ENCODE measurements at places on chromosomes 16 and 17.
A peak's percentile ranks its signal among the peaks of the same experiment; 100 is the strongest.

DNA sequence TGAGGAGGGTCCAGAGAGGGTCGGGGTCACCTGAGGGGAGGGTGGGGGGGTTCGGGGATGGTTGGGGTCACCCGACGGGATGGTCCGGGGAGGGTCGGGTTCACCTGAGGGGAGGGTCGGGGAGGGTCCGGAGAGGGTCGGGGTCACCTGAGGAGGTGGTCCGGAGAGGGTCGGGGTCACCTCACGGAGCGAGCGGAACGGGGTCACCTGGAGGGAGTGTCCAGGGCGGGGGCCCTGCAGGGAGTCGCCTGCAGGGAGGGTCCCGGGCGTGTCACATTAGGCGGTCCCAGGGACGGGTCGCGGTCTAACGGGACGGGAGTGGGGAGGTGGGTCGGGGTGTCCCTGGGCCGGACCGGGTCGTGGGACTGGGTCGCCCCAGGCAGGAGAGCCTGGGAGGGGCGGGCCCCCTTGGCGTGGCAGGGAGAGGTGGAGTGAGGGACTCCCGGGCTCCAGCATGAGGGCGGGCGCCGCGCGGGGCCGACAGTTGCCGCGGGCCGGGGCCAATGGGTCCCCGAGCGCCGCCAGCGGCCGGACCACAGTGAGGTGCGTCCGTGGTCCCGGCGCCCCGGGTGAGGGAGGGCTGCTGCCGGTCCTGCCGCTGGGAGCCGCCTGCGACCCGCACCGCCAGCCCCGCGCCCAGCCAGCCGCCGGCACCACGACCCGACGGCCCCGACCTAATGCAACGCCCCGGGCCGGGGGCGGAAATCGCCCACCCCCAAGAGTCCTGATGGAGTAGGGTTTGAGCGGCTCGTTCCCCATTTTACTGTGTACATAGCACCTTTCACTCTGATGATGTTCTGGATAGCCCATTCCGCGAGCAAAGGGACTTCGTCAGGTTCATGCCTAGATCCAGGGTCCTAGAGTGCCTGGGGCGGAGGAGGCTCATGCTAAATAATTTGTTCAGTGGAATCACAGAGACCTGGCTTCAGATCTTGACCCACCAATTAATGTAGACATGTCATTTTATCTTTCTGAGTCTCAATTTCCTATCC, 1.2 kb upstream of the ABCA3 start:
- DNase-seq: no peak

GRCh38 chr16:68179855-68180254, 56.1 kb downstream of the ESRP2 start:
- DNase-seq: no peak

DNA sequence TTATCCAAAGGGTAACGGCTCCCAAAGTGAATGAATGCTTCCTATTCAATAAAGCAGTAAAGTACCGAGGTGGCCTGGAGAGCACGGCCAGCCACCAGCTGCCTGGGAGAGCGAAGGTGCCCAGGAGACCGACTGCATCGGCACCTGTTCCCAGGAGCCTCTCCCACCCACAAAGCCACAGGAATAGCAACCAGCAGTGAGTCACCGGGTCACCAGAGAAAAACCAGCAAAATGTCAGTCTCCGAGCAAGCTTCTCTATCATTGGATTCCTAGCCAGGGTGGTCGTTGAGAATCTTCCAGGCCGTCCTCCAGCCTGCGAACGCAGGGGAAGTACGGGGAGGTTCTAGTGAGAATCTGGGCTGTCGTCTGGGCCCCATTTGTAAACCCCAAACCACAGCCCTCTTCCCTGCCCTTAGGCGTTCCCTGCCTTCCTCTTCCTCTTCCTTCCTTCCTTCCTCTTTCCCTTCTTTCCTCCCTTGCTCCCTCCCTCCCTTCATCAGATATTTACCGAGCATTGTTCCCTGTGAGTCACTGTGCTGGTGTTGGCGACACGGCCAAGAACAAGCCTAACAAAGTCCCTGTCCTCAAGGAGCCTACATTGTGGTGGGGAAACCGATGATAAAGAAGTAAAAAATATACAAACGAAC, 114.6 kb downstream of the SLC39A11 start:
- no peak for DNase-seq

DNA sequence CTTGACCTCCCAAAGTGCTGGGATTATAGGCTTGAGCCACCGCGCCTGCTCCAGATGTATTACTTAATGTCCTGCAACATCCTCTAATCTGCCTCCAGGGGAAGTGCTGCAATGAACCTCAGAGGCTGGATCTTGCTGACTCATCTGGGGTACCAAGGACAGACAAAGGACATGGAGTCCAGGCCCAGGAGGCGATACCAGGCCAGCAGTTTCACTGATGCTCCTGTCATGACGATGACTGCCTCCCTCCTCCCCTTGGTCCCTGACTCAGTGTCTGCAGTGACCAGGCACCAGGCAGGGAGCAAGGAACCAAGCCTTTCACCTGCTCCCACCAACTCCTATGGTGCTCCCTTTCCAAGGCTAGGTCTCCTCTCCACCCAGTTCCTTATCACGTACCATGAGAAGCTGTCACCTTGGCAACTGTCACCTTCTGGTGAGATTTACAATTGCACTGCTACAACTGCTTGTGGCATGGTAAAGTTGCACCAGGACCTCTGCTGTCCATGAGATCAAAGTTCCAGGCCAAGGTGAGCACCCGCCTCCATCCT, 21.6 kb upstream of the PHOSPHO1 start:
- peak; percentile 64 for DNase-seq

DNA sequence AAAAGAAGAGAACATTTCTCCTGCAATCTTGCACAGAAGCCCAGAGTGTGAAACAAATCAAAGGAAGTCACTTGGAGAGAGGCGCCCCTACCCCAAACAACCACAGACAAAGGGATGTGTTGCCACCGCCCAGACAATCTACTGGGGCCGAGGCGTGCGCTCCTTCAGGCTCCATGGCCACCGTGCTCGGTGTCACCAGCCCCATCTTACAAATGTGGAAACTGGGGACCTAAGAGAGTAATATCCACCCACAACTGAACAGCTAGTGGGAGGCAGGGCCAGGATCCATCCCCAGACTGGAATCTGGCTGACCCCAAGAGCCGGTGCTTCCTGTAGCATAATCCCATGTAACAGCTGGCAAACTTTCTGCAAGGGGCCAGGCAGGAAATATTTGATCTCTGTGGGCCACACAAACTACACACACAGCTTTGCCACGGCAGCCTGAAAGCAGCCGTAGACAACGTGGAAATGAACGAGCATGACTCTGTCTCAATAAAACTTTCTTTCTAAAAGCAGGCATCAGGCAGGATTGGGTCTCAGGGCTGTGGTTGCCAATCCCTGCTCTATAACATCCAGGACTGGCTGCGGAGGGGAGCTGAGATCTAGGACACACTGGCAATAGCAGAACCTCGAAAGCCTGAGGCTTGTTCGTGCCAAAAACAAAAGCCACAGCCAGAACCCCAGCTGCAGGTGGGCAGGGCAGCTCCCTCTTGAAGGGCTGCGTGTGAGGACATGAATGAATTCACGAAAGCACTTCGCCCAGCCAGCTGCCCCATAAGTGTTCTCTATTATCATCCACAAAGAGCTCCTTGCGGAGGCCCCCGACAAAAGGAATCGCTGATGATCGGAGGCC, 26.6 kb upstream of the GINS2 start:
- DNase-seq: no peak

- no peak for DNase-seq
These were observed 16.3 kb downstream of the PIK3R5 start for GRCh38 chr17:8949061-8949661.

DNA sequence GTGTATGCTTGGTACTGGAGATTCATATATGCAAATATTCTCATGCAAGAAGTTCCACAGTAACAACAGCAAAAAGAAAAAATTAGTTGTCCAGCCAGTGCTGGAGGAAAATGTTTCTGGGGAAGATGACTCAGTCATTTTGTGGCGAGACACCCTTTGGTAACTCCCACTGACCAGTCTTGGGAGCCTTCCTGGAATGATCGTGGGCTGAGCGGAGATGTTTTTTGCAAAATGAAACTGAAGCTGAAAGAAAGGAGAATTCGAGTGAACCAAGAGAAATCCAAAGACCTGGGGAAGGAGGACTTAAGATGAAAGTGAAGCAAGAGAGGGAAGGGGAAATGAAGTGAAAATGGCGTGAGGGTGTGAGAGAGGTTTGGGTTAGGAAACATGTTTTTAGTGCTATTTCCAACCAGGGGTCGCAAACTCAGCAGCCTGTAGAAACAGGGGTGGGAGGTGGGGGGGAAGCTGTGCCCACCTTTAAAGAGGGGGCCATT, 5.2 kb downstream of the ITPRIPL2 start:
- no peak for DNase-seq

- no peak for DNase-seq
These were observed 131.7 kb upstream of the HSBP1 start for GRCh38 chr16:83676086-83676485.

DNA sequence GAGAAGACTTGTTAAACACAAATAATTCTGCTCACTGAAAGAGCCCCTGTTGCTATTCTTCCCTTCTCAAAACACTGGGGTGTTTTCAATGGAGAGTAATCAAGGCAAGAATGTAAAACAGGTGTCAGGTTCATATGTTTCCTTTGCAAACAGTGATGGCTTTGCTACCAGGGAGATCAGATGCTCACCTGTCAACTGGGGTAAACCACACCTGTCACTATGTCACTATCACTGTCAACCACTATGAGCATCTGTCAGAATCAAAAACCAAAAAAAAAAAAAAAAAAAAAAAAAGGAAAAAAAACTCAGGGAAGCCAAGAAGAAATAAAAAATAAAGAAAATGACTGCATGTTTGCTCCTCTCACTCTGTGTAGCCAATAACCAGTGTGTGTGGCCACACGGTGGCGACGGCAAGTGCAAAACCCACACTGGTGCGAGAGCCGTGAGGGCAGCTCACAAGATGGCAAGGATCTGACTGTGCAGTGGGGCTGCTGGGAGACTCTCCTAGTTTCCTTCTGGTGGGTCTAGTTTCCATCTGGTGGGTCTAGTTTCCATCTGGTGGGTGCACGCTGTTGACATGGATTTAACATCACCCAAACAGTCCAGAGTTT, 22.7 kb downstream of the USP22 start:
- DNase-seq: peak; percentile 57

DNA sequence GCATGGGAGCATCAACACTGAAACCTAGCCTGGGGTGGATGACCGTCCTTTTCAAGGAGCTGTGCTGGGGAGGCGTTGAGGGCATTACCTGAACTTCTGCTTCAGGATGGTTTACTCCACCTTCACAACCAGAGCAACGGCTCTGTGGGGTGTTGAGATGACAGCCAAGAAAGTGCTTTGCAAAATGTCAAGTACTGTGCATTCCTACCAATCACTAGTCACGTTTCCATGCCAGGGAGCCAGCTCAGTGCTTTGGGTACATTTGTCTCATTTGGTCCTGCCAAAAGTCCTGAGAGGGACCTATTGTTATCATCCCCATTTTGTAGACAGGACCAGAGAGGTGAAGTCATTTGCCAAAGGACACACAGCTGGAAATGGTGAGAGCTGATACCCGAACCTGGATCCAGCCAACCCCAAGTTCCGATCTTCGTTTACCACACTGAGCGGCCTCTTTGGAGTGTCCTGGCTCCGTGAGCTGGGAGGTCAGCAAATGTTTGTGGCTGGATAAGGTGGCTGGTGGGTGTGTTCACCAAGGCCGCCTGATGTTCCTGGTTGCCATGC, 61.6 kb downstream of the IRF8 start:
- no peak for DNase-seq

DNA sequence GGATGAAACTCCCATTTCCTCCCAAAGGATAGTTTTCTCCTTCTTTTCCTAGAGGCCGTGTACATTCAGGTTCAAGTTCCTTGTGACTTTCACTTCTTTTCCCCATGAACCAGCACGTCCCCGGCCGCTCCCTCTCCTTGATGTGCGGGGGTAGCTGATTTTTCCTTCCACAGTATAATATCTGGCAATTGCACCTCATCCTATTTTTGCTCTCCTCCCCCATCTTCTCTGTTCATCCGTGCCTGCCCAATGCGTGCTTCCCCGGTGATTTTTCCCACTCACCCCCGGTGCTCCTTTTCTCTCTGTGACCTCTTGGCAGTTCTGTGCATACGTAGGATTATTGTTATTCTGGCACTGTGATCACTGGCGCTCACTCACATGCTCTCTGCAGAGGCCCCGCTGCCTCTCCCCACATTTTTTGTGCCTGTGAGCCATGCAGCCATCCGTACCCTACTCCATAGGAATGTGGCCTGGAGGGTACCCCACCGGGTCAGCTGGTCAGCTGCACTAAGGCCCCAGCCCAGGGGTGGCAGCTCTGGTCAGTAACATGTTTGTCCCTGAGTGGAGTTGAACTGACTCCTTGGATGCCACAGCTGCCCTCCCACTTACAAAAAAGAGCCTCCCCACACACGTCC, 100.0 kb downstream of the NTN1 start:
- DNase-seq: no peak

DNA sequence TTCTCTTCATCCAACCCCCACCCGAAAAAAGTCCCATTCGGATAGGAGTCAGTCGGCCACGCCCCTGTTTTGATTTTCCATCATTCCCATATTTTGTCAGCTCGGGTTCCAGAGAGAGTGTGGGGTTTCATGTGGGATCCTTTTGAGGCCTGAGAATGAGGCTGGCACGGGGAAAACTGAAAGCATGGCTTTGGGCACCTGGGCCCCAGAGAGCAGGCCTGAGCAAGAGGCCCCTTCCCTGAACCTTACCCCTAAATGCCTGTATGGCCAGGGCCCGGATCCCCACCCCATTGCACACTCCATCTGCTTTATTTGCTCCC, 4.6 kb upstream of the HOXB4 start:
- no peak for DNase-seq

DNA sequence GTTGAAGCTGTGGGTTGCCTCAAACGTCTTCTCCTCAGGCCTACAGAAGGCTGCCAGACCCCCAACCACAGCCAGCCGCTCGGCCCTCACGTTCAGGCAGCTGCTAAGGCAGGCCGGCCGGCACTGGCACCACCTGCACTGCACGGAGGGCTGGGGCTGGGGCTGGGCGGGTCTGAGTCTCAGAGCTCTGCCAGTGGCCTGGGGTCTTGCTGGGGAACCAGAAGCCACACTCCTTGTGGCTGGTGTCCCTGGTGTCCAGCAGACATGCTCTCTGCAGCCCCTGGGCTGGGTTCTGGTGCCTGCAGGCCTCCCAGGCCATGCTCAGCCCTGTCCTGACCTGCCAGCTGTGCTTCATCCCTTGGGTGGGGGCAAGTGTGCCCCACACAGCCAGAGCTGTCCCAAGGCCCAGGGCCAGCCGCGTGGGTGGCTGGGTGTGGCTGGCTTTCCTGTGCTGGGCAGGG, 42.0 kb downstream of the BAHCC1 start:
- DNase-seq: no peak

DNA sequence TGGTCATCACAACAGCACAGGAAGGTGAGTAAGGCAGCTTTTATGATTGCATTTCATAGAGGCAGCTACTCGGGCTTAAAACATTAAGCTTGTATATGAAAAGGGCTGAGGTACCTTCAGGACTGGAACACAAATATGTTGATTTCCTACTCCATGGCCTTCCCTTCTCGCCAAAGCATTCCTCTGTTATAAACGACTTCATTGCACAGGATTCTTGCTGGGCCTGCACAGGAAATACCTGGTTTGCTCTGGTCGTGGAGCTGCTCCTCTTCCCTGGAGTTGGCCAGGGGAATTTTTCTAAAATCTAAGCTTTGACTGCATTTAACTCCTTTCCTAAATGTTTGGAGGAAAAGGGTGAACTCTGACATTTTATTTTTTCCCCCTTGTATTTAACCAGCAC, 49.0 kb downstream of the CHD9 start:
- no peak for DNase-seq

All from CD4-positive, alpha-beta T cell treated with Interleukin-1 beta for 1 hour (primary cell).